ENCODE measurements at places on chromosomes 3 and 15.

DNA sequence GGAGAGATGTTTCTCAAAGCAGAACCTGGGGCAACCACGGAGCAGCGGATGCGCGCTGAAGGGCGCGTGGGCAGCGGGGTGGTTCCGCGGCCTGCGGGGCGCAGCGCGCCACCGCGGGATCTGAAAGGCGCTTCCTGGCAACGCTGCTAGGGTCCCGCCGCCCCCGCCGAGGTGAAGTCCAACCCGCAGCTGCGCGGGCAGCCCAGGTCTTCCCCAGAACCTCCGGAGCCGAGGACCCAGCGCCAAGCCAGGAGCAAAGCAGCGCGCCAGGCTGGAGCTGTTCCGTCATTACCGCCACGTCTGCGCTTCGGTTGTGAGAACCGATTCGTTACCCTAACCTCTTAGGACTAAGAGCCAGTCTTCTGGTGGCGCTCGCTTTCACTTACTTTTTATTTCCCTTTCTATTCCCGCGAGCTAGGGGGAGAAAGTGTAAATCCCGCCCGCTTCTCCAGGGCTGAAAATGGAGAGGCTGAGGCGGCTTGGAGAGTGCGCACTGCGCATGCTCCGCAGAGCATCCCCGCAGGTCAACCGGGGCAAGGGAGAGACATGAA is 3.2 kb upstream of the GABRG3 start:
- DNase-seq = no peak

- no peak for DNase-seq
Measured at GRCh38 chr3:97901313-97902248, 70.7 kb downstream of the RIOX2 start.

- no peak for DNase-seq
Measured at GRCh38 chr3:17808994-17809393, 66.6 kb upstream of the TBC1D5 start.

GRCh38 chr3:2262204-2262603 is 163.5 kb downstream of the CNTN4 start:
- no peak for DNase-seq

GRCh38 chr3:49771340-49771938 is 14.9 kb downstream of the IP6K1 start:
- DNase-seq = no peak

- DNase-seq = no peak
Measured at GRCh38 chr3:56923526-56924224, 121.9 kb upstream of the ARHGEF3 start.

DNA sequence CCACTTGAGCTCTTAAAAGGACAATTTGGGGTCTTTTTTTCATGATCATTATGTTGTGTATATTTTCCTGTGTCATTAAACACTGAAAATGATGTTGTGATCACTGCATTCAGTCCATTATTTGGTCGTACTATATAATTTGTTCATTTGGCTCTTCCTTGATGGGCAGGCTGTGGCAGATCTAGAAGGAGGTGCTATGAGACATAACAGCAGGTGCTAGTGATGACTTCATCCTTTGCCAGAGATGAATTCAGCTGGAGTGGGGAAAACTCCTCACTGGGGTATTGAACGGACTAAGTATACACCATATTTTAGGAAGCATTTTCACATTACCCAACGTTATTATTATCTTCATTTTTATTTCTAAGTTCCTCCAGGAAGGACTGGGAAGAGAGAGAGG is 12.0 kb downstream of the CMTM7 start:
- DNase-seq = no peak

- DNase-seq = no peak
Measured at GRCh38 chr3:133886031-133886722, 9.5 kb downstream of the RAB6B start.

DNA sequence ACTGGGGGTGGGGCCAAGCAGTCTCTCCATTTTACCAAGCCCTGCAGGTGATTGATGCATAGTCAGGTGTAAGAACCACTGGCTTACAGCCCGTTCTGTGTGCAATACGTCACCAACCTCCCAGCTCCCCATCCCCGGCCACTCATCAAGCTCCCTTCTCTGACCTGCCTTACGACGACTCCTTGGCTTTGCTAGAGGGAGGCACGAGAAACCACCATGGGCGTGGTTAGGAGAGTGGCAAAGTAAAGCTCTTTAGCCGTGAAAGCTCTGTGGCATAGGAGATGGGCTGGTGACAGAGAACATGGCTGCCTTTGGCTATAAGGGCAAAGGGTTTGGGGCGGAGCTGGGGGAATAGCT is 109.1 kb downstream of the BDH1 start:
- no peak for DNase-seq

- no peak for DNase-seq
Measured at GRCh38 chr3:35598804-35599203, 40.5 kb upstream of the ARPP21 start.

DNA sequence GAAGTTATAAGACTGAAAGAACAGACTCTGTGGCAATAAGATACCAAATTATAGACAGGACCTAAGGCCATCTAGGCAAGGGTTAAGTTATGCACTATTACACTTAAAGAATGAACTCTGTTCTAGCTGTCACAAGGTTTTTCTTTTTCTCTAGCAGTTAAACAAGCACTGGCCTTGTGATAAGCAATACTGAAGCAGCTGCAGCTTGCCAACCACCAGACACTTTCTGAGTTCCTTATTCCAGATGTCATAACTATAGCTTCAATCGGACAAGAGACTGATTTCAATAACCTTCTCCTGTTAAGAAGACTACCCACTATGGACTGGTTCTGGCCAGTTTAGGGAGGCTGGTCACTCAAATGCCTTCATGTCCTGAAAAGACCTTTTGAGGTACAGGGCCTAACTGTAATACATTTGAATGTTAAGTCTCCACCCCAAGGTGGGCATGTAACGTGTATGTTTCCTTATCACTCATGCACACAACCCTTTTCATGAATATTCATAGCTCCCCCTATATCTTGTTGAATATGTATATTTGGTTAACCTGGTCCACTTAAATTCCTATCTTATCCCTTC is 85.8 kb downstream of the CFAP20DC start:
- DNase-seq = no peak

DNA sequence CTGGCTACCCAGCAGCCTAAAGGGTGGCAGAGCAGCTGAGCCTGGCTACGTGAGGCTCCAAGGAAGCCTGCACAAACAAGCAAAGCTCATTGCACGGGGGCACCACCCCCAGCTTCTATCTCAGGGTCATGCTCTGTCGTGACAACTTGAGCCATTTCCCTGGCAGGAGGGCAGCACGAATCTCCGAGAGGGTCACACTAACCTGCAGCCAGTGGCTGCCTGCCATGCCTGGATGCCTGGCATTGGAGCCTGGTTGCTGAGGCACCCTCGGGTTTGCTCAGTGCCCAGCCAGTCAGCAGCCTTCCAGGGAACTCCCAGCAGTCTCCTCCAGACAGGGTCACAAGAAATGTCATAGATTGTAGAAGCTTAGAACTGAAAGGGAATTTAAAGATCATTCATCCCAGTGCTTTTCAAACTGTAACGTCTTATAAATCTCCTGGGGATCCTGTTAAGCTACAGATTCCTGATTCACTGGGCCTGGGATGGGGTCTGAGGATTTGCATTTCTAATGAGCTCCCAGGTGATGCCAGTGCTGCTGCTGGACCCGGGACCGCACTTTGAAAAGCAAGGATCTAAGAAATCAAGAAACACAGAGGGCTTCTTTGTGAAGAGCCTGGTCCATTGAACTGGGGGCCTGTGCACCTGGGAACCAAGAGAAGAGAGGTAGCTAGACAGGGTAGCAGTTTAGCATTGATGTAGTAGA is 48.4 kb downstream of the TMEM266 start:
- no peak for DNase-seq
